CD4-positive, alpha-beta T cell treated with Interleukin-2 at 100 ng/mL for 4 hours (primary cell): ENCODE measurements at places on chromosomes 3 and 15.
A peak's percentile ranks its signal among the peaks of the same experiment; 100 is the strongest.

GRCh38 chr15:83917432-83917831, 263.5 kb downstream of the ADAMTSL3 start:
- no peak for DNase-seq

DNA sequence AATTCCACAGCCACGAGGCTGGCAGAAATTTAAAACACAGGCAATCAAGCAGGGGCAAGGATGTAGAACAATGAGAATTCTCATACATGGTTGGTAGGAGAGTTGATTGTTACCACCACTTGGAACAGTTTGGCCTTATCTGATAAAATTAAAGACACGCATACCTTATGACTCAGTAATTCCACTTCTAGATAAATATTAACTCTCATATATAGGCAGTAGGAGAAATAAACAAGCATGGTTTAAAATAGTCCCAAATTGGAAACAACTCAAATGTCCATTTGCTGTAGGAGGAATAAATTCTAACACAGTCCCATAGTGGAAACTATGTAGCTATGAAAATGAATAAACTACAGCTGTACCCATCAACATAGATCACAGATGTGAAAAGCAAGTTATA, 42.3 kb upstream of the USP3 start:
- no peak for DNase-seq

GRCh38 chr3:149777414-149778214, 14.7 kb downstream of the ANKUB1 start:
- no peak for DNase-seq

- DNase-seq = no peak
Measured at GRCh38 chr3:17535274-17535673, 207.2 kb downstream of the TBC1D5 start.

DNA sequence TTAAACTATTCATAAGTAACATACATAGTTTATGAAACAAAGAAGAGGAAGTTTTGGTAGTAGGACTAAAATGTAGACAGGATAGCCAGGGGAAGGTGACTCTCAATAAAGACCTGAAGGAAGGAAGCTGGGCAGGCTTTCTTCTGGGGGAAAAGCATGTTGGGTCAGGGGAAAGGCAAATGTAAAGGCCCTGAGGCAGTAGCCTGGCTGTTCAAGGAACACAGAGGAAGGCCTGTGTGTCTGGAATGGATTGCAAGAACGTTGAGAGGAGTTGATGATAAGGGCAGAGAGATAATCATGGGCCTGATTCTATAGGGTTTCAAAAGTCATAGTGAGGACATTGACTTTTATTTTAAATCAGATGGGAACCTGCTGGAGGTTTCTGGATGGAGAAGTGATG, 167.6 kb downstream of the SNRK start:
- DNase-seq = no peak

GRCh38 chr15:69818529-69818928, 279.2 kb downstream of the TLE3 start:
- DNase-seq = no peak

- no peak for DNase-seq
Measured at GRCh38 chr15:61634837-61635236, 405.7 kb upstream of the RORA start.

- no peak for DNase-seq
Measured at GRCh38 chr3:183277260-183277659, 24.2 kb downstream of the B3GNT5 start.

DNA sequence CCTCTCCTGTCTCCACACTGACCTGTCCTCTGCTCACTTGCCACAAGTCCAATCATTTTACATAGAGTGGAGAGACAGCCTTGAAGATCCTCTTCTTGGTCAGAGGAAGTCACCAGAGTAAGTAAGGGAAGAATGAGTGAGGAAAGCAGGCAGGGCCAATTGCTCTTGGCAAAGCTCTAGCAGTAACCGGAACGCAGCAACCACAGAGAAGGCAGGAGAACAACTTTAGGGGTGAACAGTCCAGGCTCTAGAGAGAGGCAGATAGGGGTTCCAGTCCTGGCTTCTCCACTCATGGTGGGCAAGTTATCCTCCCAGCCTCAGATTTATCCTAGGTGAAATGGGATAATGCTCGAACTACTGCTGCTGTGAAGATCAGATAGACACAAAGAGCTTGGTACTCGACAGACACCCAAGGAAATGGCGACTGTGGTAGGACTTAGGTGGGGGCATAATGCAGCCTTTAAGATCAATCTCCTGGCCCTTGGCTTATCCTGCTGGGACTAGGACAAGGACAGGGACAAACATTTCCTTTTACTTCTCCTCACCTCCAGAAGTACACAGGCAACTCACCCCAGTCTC, 1.2 kb upstream of the ADAMTSL3 start:
- DNase-seq = no peak

- DNase-seq = no peak
Measured at GRCh38 chr15:41821831-41822230, 6.1 kb upstream of the JMJD7 start.

DNA sequence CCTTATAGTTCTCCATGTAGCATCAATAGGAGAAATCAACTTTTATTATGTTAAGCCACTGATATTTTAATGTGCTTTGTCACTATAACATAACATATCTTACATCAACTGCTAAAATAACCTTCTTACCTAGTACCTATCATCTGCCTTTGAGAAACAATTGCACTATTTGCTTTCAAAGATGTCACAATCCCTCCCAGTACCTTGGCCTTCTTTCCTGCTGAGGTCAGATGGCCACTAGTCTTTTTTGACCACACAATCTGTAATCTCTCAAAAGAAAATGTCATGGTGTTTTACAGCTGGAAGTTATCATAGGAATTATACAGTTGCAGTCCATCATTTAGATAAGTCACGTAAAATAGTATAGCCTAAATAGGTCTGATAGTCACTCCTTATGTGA, 247.5 kb upstream of the SLITRK3 start:
- DNase-seq = no peak

GRCh38 chr15:76533060-76533820, 196.7 kb downstream of the ISL2 start:
- DNase-seq = no peak

GRCh38 chr3:17183951-17184550, 299.3 kb downstream of the PLCL2 start:
- DNase-seq = peak; percentile 39

- no peak for DNase-seq
Measured at GRCh38 chr3:42139621-42140453, 48.7 kb downstream of the TRAK1 start.

DNA sequence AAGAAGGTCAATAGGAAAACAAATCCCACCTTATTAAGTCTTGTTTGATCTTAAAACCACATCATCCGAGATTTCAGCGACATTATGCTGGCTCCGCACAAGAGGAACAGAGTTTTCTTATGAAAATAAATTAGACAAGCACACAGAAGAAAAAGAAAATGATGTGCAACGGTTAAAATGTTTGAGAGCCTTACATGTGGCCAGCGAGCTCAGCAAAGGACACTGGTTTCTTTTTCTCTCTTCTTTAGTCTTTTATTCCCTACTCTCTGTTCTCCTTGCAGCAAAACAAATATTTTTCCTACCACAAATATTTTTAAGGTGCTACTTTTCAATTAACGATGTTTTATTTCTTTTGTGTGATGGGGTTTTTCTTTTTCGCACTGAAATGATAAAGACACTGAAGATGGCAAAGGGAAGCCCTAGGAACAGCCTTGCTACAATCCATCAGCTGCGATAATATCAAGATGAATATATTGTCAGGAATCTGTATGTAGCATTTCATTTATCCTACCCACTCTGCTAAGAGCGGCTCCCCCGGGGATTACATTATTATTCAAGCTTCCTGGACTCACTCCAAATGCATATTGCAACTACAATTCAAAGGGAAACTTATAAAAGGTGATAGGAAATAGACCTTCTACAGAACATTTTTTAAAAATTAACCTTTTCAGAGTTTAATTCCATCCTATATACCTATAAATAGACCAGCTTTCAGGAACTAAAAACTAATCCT, 72.9 kb downstream of the ANXA2 start:
- no peak for DNase-seq

DNA sequence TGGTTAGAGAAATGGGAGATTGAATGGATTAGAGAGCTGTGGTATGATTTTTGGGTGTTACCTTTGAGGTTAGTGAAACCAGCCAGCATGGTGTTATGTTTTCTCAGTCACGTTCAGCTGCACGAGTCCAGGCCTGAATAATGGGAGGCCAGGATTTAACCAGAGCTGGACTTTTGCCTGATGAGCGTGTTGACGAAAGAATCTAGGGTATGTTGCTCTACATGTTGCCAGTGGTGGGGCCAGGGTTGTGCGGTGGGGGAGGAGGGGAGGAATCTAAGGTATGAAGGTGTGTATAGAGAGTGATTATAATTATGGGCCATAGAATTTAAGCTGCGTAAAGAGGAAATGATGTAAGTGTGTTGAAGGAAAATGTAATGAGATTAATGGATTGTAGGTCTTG, 22.8 kb downstream of the MINDY2 start:
- DNase-seq = no peak

- no peak for DNase-seq
Measured at GRCh38 chr3:185263423-185263822, 9.6 kb upstream of the EHHADH start.

DNA sequence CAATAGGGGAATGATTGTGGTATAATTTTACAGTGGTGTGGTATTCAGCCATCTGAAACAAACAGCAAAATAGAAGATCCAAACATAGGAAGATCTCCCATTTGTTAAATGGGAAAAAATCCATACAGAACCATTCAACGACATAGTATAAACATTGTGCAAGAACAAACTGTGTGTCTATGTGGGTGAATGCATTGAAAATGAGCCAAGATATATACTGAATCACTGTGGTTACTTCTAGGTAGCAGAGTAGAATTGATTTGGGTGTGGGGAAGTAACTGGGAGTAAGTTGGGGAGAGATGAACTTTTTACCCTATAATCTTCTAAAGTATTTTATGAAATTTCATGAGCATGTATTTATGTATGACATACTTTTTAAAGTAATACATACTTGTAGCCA, 123.1 kb upstream of the UMPS start:
- no peak for DNase-seq

DNA sequence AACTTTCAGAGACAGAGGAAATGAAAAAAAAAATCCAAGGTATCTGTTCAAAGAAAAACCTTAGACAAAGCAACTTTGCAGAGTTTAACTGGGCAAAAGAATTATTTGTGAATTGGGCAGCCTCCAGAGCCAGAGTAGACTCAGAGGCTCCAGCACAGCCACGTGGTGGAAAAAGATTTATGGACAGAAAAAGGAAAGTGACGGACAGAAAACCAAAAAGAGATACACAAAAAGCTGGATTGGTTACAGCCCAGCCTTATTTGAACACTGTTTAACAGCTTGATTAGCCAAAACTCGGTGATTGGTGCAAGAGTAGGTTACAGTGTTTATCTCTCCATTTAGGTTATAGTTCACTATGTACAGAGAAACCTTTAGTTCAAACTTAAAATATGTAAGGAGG, 23.7 kb upstream of the GPD1L start:
- DNase-seq = no peak

DNA sequence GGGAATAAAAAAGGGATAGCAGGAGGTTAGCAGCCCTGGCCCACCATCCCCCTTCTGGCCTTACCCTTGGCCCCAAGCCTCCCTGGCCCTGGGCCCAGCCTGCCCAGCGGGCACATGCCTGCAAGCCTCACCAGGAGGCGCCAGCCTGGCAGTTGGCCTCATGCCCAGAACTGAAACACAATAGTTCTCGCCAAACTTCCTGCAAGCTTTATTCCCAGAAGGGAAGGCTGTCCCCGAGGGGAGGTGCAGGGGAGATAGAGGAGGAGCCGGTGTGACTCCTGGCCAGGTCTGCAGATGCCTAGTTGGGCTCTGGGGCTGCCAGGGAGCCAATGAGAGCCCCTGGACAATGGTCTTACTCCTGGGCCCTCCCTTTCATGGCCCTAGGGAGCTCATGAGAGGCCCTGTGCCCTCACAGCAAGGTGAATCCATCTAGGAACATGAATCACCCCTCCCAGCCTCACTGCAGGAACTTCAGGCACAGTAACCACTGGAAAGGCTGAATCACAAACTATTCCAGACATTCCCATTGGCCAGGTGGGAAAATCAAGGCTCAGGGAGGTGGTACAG, 4.0 kb downstream of the CCDC33 start:
- DNase-seq = no peak

GRCh38 chr3:67540198-67540894, 114.1 kb downstream of the SUCLG2 start:
- DNase-seq = no peak

DNA sequence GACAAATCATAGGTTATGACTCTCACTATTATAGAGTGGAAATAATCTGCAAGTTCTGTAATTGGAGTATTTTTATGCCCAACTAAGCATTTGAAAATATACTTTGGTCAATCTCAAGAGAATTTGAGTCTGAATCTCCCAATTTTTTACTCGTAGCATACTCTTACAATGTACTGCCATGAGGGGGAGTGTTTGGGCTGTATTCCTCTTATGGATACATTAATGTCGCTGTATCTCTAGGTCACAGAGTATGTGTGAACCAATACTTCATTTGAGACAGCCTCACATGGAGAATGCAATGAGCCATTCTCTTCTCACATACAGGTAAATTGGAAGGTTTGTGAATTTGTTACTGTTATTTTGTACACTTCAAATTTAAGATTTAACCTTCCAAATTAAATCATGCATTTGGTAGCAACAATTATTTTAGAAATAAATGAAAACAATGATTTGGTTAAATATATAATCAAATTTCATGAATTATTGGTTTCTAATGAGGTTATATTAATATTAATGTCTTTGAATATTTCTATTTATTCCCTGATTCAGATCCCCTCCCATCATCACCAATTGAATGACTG, 5.5 kb upstream of the CD200 start:
- peak; percentile 74 for DNase-seq

DNA sequence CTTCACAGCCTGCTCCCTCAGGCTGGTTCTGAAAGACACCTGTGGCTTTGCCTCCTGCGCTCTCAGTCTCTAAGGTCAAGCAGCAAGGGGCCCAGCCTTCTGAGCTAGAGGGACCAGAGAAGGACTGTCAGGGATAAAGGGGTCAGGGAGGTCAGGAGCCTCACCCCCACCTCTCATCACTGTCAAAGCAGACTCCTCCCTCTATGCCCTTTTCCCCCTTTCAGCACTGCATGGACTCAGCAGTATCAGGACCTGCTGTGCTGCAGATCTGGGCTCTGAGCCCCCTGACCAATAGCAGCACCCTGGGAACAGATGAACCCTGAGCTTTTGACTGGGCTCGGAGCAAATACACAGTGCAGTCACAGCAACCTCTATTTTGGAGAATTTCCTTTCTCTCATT, 3.2 kb upstream of the BMF start:
- DNase-seq = no peak

DNA sequence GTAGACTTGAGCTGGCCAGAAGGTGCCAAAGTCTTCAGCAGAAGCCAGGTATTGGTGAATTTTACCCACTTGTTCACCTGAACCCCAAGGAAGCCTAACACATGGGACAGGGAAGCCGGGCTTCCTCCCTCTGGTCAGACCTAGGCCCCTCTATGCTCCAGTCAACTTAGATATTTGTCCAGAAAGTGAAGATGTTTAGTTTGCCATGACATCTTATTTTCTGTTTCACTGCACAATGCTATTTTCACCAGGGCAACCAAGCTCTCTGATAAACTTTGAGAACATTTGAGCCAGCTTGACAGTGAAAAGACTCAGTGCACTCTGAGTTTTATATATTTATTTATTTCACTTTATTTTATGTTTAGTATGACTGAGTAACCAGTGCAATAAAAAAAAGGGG, 71.0 kb downstream of the SOX14 start:
- no peak for DNase-seq

- DNase-seq = no peak
Measured at GRCh38 chr15:67196672-67197363, 57.6 kb downstream of the AAGAB start.
